ENCODE measurements at places on chromosomes 3 and 15. TPM values are rescaled to one million over a fixed set of nuclear protein-coding genes. Genes with fewer than 3 reads are reported as not detected.
A peak's percentile ranks its signal among the peaks of the same experiment; 100 is the strongest.

- H3K36me3 ChIP-seq: no peaks in the 10 kb centered on the region
- H3K4me1 ChIP-seq: no peaks in the 10 kb centered on the region
- no peaks in the 10 kb centered on the region for H3K27me3 ChIP-seq
- H3K4me3 ChIP-seq: no peak overlapping the region
- DNase-seq: no peak
Measured at GRCh38 chr15:65936282-65936681, 67.0 kb downstream of the RAB11A start.

GRCh38 chr15:47035475-47036406 is 681.6 kb upstream of the SEMA6D start:
- no peaks in the 10 kb centered on the region for H3K36me3 ChIP-seq
- no peaks in the 10 kb centered on the region for H3K27me3 ChIP-seq
- H3K4me1 ChIP-seq: no peaks in the 10 kb centered on the region
- DNase-seq: no peak
- no peak overlapping the region for H3K27ac ChIP-seq

GRCh38 chr3:72659596-72659995 is 188.6 kb downstream of the SHQ1 start:
- H3K4me1 ChIP-seq: peaks cover 14% of the 10 kb centered on the region
- DNase-seq: no peak

NISCH gene
- polyA plus RNA-seq: 62.3 TPM

GRCh38 chr3:186976837-186977750 is 46.8 kb downstream of the ST6GAL1 start:
- no peak overlapping the region for H3K27ac ChIP-seq
- no peak overlapping the region for H3K4me3 ChIP-seq
- H3K4me1 ChIP-seq: no peaks in the 10 kb centered on the region
- no peaks in the 10 kb centered on the region for H3K27me3 ChIP-seq
- H3K36me3 ChIP-seq: peaks cover 52% of the 10 kb centered on the region

ADPRH gene
- 8.2 TPM for polyA plus RNA-seq

GUCA1C gene
- polyA plus RNA-seq: 0.11 TPM

FOXB1 gene
- polyA plus RNA-seq: 0.16 TPM

- no peaks in the 10 kb centered on the region for H3K27me3 ChIP-seq
- peak overlapping the region; percentile 63 for H3K4me3 ChIP-seq
- peak overlapping the region; percentile 96 for H3K27ac ChIP-seq
- no peaks in the 10 kb centered on the region for H3K36me3 ChIP-seq
Measured at GRCh38 chr3:196082619-196082971, 705 bp upstream of the TFRC start.

- H3K4me3 ChIP-seq: no peak overlapping the region
- H3K27me3 ChIP-seq: no peaks in the 10 kb centered on the region
- H3K4me1 ChIP-seq: peaks cover 16% of the 10 kb centered on the region
- H3K36me3 ChIP-seq: peaks cover 50% of the 10 kb centered on the region
Measured at GRCh38 chr3:184177331-184177731, 2.7 kb downstream of the AP2M1 start.

DNA sequence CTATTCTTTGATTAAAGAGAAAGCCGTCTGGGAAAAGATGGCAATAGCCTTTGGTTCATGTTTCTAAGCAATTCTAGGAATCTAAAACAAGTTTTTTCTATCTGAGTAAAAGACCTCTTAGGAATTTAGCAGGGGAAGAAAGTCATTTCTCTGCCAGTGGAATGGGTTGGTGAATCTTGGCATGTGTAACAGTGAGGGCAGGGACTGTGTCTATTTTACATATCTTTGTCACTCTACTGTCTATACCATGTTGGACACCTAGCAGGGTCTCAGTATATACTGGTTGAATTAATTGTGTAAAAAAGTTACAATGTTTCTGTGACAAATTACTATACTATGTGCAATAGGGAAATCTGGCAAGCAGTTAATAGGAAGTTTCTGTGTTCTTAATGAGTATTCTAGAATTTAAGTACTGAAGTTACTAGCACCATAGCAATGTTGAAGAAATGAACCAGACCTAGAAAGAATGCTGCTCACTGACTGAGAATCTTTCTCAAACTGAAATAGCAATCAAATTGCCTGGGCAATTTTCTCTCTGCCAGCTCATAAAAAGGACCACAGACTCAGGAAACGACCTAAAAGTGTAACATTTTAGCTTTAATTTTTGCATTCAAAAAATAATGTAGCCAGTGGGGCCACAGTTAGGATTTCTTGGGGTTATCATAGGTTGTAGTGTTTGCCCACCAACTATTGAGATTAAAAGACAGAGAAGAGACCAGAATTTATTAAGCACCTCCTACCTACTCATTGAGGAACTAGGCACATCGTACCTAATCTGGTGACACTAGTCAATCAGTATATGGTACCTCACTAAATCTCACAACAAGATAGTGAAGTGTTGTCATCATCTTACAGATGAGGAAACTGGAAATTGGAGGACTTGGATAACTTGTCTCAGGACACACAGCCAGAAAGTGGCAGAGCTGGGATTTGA is 56.2 kb upstream of the LEKR1 start:
- H3K4me1 ChIP-seq: no peaks in the 10 kb centered on the region
- H3K4me3 ChIP-seq: no peak overlapping the region
- no peaks in the 10 kb centered on the region for H3K27me3 ChIP-seq

- no peak overlapping the region for H3K27ac ChIP-seq
- DNase-seq: no peak
- H3K27me3 ChIP-seq: peaks cover 16% of the 10 kb centered on the region
- H3K36me3 ChIP-seq: no peaks in the 10 kb centered on the region
- no peak overlapping the region for H3K4me3 ChIP-seq
Measured at GRCh38 chr3:127542441-127542952, 48.0 kb downstream of the TPRA1 start.

- no peaks in the 10 kb centered on the region for H3K4me1 ChIP-seq
- no peaks in the 10 kb centered on the region for H3K27me3 ChIP-seq
- no peak overlapping the region for H3K4me3 ChIP-seq
- H3K36me3 ChIP-seq: peaks cover 54% of the 10 kb centered on the region
- H3K27ac ChIP-seq: no peak overlapping the region
Measured at GRCh38 chr15:41530363-41530956, 13.6 kb downstream of the RPAP1 start.

OCA2 gene
- 1.2 TPM for polyA plus RNA-seq

LMAN1L gene
- polyA plus RNA-seq: 0.41 TPM

DNA sequence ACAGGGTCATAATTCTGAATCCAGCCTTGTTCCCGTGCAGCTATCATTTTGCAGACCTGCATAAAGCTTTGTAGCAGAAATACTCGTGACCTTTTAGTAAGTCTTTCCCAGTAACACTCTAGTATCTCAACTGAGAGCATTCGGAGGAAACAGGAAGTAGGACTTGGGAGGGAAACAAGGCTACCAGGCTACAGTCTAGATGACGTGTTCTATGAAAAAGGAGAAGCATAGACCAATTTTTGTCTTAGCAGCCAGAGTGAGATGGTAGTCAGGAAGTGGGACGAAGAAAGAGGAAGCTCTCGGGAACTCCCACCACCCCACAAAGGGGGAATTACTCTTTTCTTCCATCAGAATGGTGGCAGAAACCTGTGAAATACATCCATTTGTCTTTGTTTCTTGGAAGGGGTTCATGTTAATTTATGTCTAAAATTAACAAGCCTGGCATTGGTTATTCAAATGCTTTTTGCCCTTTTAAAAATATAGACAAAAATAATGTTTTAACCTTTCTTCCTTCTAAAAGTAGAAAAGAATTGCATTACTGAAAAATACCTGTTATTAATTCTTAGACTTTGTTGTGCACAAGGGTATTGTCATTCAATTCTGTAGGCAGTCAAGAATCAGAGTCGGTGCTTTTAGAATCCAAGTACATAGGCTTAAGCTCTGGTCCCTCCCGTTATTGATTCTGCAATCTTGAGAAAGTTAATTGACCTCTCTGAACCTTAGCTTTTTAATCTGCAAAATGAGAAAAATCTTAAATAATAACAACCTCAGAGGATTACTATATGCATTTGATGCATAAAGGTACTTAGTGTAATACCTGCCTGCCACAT is 1.6 kb upstream of the SUCNR1 start:
- DNase-seq: no peak
- peak overlapping the region; percentile 12 for H3K27ac ChIP-seq
- no peaks in the 10 kb centered on the region for H3K27me3 ChIP-seq
- peaks cover 5% of the 10 kb centered on the region for H3K4me1 ChIP-seq
- no peaks in the 10 kb centered on the region for H3K36me3 ChIP-seq

CHL1 gene
- 1.5 TPM for polyA plus RNA-seq

PRICKLE2 gene
- 1.2 TPM for polyA plus RNA-seq

SLC28A2 gene
- 0.02 TPM for polyA plus RNA-seq

FBXW12 gene
- 0.07 TPM for polyA plus RNA-seq

CLRN1 gene
- polyA plus RNA-seq: under 0.01 TPM

GRCh38 chr15:100948430-100948762 is 29.2 kb downstream of the LRRK1 start:
- no peaks in the 10 kb centered on the region for H3K4me1 ChIP-seq
- no peaks in the 10 kb centered on the region for H3K36me3 ChIP-seq
- peak overlapping the region; percentile 56 for H3K27ac ChIP-seq
- H3K27me3 ChIP-seq: no peaks in the 10 kb centered on the region
- H3K4me3 ChIP-seq: no peak overlapping the region

DNA sequence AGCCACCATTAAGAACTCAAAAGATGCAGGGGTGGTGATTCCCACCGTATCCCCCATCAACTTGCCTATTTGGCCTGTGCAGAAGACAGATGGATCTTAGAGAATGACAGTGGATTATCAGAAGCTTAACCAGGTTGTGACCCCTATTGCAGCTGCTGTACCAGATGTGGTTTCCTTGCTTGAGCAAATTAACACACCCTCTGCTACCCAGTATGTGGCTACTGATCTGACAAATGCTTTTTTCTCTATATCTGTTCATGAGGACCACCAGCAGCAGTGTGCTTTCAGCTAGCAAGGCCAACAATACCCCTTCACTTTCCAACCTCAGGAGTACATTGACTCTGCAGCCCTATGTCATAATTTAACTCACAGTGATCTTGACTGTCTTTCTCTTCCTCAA is 8.6 kb upstream of the MCF2L2 start:
- H3K36me3 ChIP-seq: no peaks in the 10 kb centered on the region
- no peaks in the 10 kb centered on the region for H3K4me1 ChIP-seq
- no peak overlapping the region for H3K27ac ChIP-seq
- no peak for DNase-seq
- peaks cover 12% of the 10 kb centered on the region for H3K27me3 ChIP-seq

- no peaks in the 10 kb centered on the region for H3K27me3 ChIP-seq
- DNase-seq: no peak
- H3K27ac ChIP-seq: no peak overlapping the region
- H3K36me3 ChIP-seq: no peaks in the 10 kb centered on the region
- peaks cover 12% of the 10 kb centered on the region for H3K4me1 ChIP-seq
- no peak overlapping the region for H3K4me3 ChIP-seq
Measured at GRCh38 chr3:12175137-12175593, 16.5 kb upstream of the TIMP4 start.

GRCh38 chr15:83486363-83486762 is 39.2 kb downstream of the SH3GL3 start:
- no peaks in the 10 kb centered on the region for H3K4me1 ChIP-seq
- H3K4me3 ChIP-seq: no peak overlapping the region

Measured in thymus (tissue), 14 donors.